ENCODE measurements at places on chromosomes 5 and 9.

DNA sequence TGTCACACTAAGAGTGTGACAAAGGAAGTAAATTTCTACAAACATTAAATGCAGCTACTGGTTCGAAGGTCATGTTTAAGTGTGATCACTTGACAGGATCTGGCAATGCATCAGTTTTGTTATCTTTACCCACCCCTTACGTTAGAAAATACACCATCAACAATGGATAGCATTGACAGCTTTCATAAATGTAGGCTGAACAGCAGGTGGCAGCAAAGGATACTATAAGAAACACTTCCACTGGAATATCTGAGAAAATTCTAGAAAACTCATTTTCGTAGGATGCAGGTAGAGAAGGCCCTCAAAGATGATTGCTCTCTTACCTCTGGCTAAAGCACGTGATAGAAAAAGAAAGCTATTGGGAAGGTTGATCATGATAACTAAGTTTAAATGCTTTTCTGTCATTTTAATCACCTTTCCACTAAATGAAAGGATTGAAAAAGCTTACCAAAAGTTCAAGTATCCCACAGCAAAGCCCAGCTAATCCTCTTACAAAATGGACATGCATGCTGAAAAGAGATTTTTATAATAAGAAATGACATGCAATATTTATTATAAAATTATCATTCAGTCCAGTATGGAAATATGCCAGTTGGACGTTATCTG, 292.5 kb downstream of the PARP8 start:
- peak; percentile 12 for DNase-seq

DNA sequence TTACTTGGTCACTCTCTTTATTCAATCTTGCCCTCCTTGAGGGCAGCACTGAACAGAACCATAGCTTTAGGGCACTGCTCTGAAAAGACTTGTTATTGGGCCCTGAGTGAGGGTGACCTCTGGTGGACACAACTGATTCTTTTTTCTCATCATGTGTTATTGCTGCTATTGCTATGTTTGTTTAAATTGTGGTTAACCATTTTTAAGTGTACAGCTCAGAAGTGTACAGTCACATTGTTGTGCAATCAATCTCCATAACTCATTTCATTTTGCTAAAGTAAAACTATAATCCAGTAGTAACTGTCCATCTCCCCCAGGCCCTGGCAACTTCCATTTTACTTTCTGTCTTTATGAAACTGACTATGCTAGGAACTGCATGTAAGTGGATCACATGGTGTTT, 351.1 kb upstream of the RIOK2 start:
- peak; percentile 73 for DNase-seq

DNA sequence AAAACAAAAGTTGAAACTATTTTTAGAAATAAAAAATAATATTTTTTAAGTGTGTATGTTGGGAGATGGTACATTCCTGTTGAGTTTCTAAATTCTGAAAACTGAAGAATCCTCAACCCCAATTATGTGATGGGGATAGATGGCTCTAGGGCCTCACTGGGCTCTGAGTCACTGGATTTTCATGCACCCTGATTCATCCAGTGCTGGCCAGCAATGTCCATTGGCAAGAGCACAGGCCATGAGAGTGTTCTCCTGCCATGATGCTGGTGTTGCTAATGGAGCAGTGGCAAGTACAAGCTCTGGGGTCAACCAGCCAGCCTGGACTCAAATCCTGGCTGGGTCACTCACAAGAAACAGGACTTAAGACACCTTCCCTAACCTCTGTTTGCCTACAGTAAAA, 23.3 kb downstream of the SMIM23 start:
- no peak for DNase-seq

GRCh38 chr5:122312591-122313406, 762 bp downstream of the SNCAIP start:
- DNase-seq = no peak

DNA sequence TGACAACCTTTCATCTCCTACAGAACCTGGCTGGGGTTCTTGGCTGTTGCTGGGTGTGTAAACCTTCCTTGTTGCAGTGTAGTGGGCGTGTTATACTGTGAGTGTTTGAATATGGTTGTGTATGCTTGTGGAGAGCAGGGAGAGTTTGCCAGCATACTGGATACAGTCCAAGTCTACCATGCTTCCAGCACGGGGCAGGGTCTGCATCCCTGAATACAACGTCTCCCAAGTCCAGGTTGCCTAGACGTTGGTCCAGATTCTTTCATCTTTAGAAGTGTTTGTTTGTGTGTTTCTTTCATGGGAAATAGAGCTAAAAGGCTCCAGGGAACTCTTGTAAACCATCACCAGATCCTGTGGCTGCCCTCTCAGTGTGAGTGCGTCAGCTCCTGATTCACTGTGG, 46.4 kb downstream of the SYK start:
- no peak for DNase-seq

DNA sequence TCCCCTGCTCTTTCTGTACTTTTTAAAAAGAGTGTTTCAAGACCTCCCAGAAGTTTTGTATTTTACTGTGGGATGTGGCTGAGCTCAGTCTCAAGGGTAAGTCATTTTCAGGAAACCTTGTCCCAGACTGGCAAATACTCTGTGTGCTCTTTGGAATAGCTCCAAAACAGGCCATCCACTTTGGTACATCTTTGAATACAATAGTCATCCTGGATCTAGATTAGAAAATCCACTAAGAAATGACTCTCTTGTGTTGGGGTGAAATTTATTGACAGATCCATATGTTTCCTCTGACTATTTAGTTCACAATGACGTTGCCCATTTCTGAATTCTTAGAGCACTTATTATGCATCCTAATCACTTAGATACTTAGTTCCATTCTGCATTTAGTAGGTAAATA, 95.2 kb downstream of the PLCXD3 start:
- no peak for DNase-seq

DNA sequence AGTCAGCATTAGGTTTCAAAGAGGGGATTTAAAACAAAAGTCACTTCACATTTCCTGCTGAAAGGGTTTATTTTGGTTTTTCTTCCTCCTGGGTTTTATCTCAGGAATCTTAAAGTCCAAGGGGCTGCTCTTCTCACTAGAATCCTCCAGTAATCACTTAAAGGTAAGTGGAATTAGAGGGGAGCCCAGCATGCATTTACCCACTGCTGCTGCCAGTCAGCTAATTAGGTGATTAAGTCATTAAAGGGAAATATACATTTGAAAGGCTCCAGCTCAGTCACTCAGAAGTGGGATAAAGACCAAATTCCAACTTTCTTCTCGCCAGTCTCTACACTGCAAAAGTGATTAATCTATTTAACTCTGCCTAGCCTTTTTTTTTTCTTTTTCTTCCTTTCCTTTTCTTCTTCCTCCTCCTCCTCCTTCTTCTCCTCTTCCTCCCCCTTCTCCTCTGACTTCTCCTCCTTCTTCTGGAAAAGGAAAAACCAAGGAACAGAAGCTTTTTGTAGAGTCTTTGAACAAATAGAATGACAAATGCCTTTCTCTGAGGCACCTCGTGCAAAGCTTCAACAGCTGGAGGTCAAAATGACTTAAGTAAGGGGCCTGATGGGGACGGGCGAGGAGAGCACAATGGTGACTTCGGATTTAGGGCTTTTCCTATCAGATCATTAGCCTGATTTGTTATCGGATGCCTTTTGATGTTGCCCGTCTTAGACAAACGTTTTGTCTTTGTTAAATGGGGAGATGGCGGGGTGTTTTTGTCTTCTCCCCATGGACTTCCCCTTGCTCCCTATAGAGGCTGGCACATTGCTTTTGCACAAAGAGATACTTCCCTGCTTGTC, 617.6 kb downstream of the IRX1 start:
- no peak for DNase-seq

GRCh38 chr9:101590901-101591300, 3.9 kb downstream of the PPP3R2 start:
- no peak for DNase-seq

Data from astrocyte of the cerebellum (primary cell).